ENCODE measurements at places on chromosomes 4 and X. TPM values are rescaled to one million over a fixed set of nuclear protein-coding genes. Genes with fewer than 3 reads are reported as not detected.

The CXCL8 gene
- total RNA-seq = 4.7 TPM

The ADRA2C gene
- 1.5 TPM for total RNA-seq

The MAGEC1 gene
- total RNA-seq = not detected

The DCAF8L2 gene
- total RNA-seq = not detected

The MMGT1 gene
- 17.2 TPM for total RNA-seq

The KCNE5 gene
- 1.5 TPM for total RNA-seq

The ARX gene
- 6.9 TPM for total RNA-seq

The ENAM gene
- total RNA-seq = not detected
